Subcutaneous preadipocyte (primary cell): ENCODE measurements at places on chromosomes 5 and 9. TPM values are rescaled to one million over a fixed set of nuclear protein-coding genes. Genes with fewer than 3 reads are reported as not detected.

Gene TAF11L7
- not detected in 2 replicates for total RNA-seq

Gene TLE4
- 3.3 and 7.4 TPM in 2 replicates for total RNA-seq

Gene PLAC8L1
- 0.20 TPM in 1 of 2 replicates, not detected in the other for total RNA-seq

Gene MORN5
- total RNA-seq, result not detected in 2 replicates
